CD4-positive, CD25-positive, alpha-beta regulatory T cell (primary cell): ENCODE measurements at places on chromosomes 6 and 20. TPM values are rescaled to one million over a fixed set of nuclear protein-coding genes. Genes with fewer than 3 reads are reported as not detected.

SEL1L2 gene
- total RNA-seq = not detected

WFDC10B gene
- total RNA-seq = not detected

LINC00237 gene
- total RNA-seq = not detected

MAFB gene
- total RNA-seq = not detected

- no peak overlapping the region for H3K4me3 ChIP-seq
- H3K27me3 ChIP-seq = no peaks in the 10 kb centered on the region
- H3K4me1 ChIP-seq = no peaks in the 10 kb centered on the region
- no peaks in the 10 kb centered on the region for H3K36me3 ChIP-seq
- DNase-seq = no peak
These were observed 272.5 kb upstream of the JAG1 start for GRCh38 chr20:10946124-10946880.

GRCh38 chr6:16274885-16275589 lies 36.6 kb downstream of the GMPR start:
- H3K4me3 ChIP-seq = no peak overlapping the region
- no peaks in the 10 kb centered on the region for H3K36me3 ChIP-seq
- DNase-seq = no peak
- no peaks in the 10 kb centered on the region for H3K4me1 ChIP-seq

GRCh38 chr6:38136547-38136946 lies 317.0 kb downstream of the ZFAND3 start:
- DNase-seq = no peak
- H3K4me3 ChIP-seq = no peak overlapping the region
- H3K36me3 ChIP-seq = peaks cover 5% of the 10 kb centered on the region
- no peaks in the 10 kb centered on the region for H3K4me1 ChIP-seq
- no peak overlapping the region for H3K27ac ChIP-seq

GRCh38 chr6:41078101-41078500 lies 5.3 kb downstream of the NFYA start:
- H3K36me3 ChIP-seq = peaks cover 19% of the 10 kb centered on the region
- H3K27ac ChIP-seq = no peak overlapping the region
- peaks cover 46% of the 10 kb centered on the region for H3K4me1 ChIP-seq
- no peak overlapping the region for H3K4me3 ChIP-seq

- H3K36me3 ChIP-seq = no peaks in the 10 kb centered on the region
- H3K4me3 ChIP-seq = no peak overlapping the region
- H3K27me3 ChIP-seq = no peaks in the 10 kb centered on the region
These were observed 3.9 kb upstream of the GCM1 start for GRCh38 chr6:53152576-53152975.

GRCh38 chr20:62046431-62046830 lies 19.2 kb downstream of the TAF4 start:
- H3K4me1 ChIP-seq = peaks cover 2% of the 10 kb centered on the region
- no peak overlapping the region for H3K27ac ChIP-seq
- H3K4me3 ChIP-seq = no peak overlapping the region
- no peak for DNase-seq
- no peaks in the 10 kb centered on the region for H3K27me3 ChIP-seq

DNA sequence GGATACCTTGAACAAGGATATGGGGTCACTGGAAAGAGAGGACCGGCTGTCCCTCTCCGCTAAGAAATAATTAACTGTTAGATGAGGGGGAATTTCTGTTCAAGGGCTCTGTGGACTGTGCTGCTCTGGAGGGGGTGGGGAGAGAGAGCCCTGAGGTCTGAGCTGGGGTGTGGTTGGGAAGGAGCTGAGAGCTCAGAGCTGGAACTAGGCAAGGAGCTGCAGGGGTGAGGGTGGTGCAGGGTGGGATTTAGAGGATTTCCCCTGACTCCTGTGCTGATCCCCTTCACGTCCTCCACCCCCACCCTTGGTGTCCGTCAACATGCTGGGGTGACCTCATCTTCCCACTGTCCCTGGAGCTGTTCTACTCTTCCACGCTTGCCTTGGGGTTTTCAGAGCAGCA lies 52.5 kb downstream of the HLA-A start:
- H3K36me3 ChIP-seq = no peaks in the 10 kb centered on the region
- no peak for DNase-seq
- no peaks in the 10 kb centered on the region for H3K4me1 ChIP-seq

DNA sequence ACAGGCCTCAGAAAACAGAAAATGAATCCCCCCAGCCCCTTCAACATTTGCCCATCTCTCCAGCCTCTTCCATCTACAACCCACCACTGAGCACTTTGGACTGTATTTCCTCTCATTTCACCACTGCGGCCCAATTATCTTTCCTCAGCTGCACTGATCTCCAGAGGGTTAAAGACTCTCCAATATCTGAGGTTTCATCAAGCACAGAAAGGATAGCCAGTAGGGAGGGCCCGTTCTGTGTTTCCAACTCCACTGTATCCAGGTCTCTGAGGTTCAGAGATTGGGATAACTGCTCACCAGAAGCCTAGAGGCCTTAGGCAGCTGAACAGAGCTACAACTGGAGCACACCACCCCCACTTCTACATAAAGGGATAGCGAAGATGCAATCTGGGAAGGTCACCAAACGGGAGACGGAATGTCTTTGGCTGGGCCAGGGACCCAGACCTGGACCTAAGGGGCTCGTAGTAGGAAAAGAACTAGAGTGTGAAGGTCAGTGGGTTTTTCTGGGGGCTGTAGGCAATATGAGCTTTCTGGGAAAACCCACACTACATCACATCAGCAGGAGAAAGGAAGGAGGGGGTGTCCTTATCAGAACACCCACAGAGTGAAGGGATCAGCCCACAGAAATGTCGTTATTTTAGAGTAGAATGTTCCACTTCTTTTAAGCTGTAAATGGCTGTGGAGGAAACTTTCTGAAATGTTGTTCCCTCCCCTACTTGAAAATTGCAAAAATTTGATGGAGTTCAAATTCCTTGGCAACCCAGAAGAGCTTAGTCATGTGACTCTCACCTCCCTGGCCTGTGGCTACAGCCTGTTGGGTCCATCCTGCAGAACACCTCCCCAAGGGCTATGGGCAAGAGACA lies 7.3 kb downstream of the KCNK5 start:
- H3K4me1 ChIP-seq = peaks cover 10% of the 10 kb centered on the region
- H3K4me3 ChIP-seq = no peak overlapping the region
- no peaks in the 10 kb centered on the region for H3K36me3 ChIP-seq
- H3K27me3 ChIP-seq = no peaks in the 10 kb centered on the region
- no peak overlapping the region for H3K27ac ChIP-seq

GRCh38 chr20:44170816-44171410 lies 16.1 kb downstream of the JPH2 start:
- H3K4me3 ChIP-seq = no peak overlapping the region
- H3K27me3 ChIP-seq = peaks cover 21% of the 10 kb centered on the region
- H3K4me1 ChIP-seq = no peaks in the 10 kb centered on the region
- no peaks in the 10 kb centered on the region for H3K36me3 ChIP-seq

GRCh38 chr6:34630040-34630439 lies 66.5 kb downstream of the ILRUN start:
- H3K4me1 ChIP-seq = no peaks in the 10 kb centered on the region
- H3K27ac ChIP-seq = no peak overlapping the region
- peaks cover 11% of the 10 kb centered on the region for H3K36me3 ChIP-seq
- no peaks in the 10 kb centered on the region for H3K27me3 ChIP-seq

- peaks cover 14% of the 10 kb centered on the region for H3K36me3 ChIP-seq
These were observed 333.1 kb downstream of the ZFAND3 start for GRCh38 chr6:38152620-38153019.

DNA sequence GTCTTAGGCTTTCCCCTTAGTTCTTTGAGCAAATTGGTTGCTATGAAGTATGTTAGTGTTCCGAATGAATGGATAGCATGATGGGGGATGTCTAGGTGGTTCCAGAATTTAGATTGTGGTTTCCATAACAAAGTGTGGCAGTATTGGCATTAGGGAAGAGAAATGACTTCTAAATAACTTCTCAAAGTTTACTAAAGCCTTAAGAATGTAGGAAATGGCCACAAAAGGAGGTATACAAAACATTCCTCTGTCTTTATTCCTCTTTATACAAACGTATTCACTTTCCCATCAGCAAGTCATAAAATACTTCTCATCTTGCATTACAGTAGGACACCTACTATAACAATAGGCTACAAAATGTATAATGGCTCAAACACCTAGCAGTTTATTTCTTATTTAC lies 279.6 kb downstream of the ESR1 start:
- DNase-seq = no peak
- peaks cover 2% of the 10 kb centered on the region for H3K27me3 ChIP-seq
- no peaks in the 10 kb centered on the region for H3K4me1 ChIP-seq
- no peak overlapping the region for H3K27ac ChIP-seq
- no peak overlapping the region for H3K4me3 ChIP-seq

DNA sequence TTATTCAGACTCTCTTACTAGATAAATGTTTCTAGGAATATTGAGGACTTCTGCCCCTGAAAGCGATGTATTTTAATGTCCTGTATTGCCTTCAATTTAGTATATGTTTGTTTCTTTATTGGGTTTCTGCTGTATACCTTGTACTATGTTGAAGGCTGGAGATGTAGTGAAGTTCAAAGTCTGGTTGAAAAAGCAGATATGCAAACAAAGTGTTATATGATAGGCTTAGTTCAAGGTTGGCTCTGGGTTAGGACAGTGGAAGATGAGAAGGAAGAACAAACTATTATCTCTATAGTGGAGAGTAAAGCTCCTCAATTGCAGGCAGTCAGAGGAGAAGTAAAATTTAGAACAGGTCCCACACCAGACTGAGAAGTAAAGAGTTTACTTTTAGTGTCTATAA lies 36.3 kb upstream of the ADGRG6 start:
- no peaks in the 10 kb centered on the region for H3K36me3 ChIP-seq
- DNase-seq = no peak
- no peaks in the 10 kb centered on the region for H3K4me1 ChIP-seq
- no peaks in the 10 kb centered on the region for H3K27me3 ChIP-seq
- H3K27ac ChIP-seq = no peak overlapping the region

GRCh38 chr20:57940868-57941522 lies 231.2 kb upstream of the PMEPA1 start:
- H3K36me3 ChIP-seq = no peaks in the 10 kb centered on the region
- DNase-seq = no peak
- H3K27ac ChIP-seq = no peak overlapping the region
- no peaks in the 10 kb centered on the region for H3K27me3 ChIP-seq
